Activated naive CD8-positive, alpha-beta T cell treated with anti-CD3 and anti-CD28 coated beads, Interleukin-2, amount 10 ng/mL, durations not matched to agents 7 days and 5 days (primary cell): ENCODE measurements at places on chromosomes 16 and 17. TPM values are rescaled to one million over a fixed set of nuclear protein-coding genes. Genes with fewer than 3 reads are reported as not detected.
A peak's percentile ranks its signal among the peaks of the same experiment; 100 is the strongest.

- no peak for DNase-seq
Measured at GRCh38 chr16:53787423-53787822, 83.5 kb downstream of the FTO start.

- peak; percentile 71 for DNase-seq
Measured at GRCh38 chr17:17313350-17313991, 10.3 kb downstream of the NT5M start.

DNA sequence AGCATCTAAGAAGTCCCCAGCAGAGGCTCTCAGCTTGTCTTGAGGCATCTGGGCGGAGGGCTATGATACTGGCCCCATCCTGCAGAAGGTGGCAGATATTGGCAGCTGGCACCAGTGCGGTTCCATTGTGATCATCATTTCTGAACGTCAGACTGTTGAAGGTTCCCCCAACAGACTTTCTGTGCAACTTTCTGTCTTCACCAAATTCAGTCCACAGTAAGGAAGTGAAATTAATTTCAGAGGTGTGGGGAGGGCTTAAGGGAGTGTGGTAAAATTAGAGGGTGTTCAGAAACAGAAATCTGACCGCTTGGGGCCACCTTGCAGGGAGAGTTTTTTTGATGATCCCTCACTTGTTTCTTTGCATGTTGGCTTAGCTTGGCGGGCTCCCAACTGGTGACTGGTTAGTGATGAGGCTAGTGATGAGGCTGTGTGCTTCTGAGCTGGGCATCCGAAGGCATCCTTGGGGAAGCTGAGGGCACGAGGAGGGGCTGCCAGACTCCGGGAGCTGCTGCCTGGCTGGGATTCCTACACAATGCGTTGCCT lies at the start of gene CIITA:
TSS of gene CIITA (plus strand) at position 404 of the 543 bp plus-strand sequence. CDS start at position 533, 129 bp downstream.
- DNase-seq: peak; percentile 61

- peak; percentile 87 for DNase-seq
Measured at GRCh38 chr16:83898463-83899271, at the start of gene MLYCD. TSS of gene MLYCD (plus strand) at chr16:83899115. CDS start at chr16:83899145, 30 bp downstream.

GRCh38 chr17:6071528-6072065 lies 1.4 kb downstream of the WSCD1 start:
- no peak for DNase-seq

DNA sequence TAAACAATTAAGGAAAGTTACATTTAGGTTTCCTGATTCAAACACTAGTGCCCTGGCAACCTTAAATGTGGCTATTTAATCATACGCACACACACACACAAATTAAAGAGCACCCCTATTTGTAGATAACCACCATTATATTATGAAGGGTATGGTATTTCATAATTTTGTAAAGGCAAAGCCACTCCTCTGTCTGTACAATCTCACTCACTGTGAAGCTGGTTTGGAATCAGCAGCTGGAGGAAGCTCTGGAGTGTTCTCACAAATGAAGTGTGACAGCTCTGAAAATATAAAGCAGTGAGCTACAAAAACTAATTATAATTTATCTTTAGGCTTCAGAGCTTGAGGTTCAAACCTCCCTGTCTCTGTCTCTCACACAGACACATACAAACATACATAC lies 57.9 kb upstream of the KCNJ16 start:
- no peak for DNase-seq

- no peak for DNase-seq
Measured at GRCh38 chr16:9499941-9500593, 408.6 kb downstream of the HAPSTR1 start.

DNA sequence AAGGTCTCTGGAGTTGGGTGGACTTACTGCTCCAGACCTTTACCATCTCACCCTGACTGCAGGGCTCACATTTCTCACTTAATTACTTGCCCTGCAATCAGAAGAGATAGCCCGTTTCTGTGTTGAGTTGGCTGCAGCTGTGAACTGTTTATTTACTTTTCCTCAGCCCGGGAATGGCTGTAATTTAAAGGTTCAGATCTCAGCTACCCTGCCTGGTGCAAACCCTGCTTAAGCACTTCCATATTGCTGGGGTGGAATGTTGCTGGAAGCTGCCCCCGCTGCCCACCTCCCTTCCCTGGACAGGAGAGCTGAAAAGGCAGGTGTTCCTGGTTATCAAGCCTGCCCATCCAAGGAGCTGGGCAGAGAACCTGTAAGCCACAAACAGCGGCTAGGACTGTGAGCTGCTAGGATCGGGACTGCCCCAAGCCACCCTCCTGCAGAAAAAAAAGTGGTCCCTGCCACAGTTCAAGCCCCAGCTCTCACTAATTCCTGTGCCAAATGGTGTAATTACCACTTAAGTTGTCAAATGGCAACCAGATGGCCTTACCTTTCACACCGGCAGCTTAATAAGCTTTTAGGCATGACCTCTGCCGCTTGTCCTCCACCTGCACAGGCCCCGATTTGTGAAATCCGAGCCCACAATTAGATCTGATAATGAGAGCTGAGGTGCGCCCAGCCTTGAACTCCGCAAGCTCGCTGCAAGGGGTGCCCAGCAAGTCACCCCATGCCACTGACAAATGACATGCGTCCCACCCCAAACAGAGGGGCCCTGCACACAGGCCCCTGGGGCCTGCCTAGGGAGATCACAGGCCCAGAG lies 269.8 kb downstream of the C16orf95 start:
- DNase-seq: no peak

GRCh38 chr17:61324950-61325349 lies 74.7 kb upstream of the TBX2 start:
- DNase-seq: no peak

DNA sequence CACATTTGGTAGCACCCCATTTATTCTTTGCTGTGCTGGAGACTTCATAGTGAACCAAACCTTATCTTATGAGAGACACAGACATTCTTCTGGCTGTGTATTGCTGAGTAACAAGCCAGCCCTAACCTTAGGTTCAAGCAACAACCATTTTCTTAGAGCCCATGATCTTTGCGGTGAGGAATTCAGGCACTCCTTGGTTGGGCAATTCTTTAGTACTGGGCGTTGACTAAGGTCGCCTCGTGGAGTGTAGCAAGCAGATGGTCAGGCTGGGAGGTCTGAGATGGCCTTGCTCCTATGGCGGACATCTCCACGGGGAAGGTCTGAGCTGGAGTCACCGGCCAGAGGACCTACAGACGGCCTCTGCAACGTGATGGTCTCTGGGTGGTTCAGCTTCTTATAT lies 43.1 kb downstream of the ARSG start:
- no peak for DNase-seq

- DNase-seq: no peak
Measured at GRCh38 chr16:49889725-49890397, 33.9 kb upstream of the ZNF423 start.

DNA sequence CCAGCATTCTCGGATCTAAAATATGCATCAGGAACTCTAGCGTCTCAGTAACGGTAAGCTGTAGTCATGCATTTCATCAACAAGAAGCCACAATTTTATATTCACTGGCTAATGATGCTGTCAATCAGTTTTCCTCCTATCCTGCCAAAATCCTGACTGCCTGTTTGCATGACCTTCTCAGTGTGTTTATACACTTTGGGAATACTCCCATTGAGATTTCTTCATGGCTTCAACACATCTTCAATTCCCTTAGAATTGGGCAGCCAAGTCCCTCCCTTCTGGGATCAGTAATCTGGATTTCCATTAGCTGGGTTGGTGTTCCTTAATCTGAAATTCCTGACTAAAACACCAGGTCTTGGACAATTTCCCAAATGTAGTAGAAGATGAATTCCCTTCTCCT lies 348.9 kb upstream of the DYNLRB2 start:
- DNase-seq: no peak

- no peak for DNase-seq
Measured at GRCh38 chr17:6191405-6192324, 121.5 kb downstream of the WSCD1 start.

DNA sequence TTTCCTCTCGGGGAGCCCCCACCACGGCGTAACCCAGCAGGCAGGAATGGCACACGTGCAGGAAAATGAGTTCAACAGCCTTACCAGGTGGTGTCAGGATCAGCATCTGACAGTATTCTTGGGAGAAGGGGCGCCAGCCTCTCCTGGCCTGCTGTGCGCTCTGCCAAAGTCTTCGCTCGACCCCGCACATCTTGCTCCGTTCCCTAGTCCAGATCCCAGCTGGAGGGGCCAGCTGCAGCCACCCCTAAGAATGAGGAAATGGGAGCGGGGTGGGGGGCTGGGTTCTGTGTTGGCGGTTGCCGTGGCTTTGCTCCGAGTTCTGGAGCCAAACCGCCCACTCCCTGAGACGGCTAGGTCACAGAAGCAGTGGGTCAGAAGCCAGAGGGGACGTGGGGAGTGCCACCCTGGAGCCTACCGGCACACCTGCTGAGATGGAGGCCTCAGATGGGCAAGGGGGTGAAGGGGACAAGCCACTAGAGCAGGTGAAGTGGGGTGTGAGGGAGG lies at the start of gene CHCT1:
TSS of gene CHCT1 (plus strand) at position 328 of the 504 bp plus-strand sequence. CDS start at position 432, 104 bp downstream.
- DNase-seq: no peak

- no peak for DNase-seq
Measured at GRCh38 chr16:56289416-56289815, 98.1 kb downstream of the GNAO1 start.

DNA sequence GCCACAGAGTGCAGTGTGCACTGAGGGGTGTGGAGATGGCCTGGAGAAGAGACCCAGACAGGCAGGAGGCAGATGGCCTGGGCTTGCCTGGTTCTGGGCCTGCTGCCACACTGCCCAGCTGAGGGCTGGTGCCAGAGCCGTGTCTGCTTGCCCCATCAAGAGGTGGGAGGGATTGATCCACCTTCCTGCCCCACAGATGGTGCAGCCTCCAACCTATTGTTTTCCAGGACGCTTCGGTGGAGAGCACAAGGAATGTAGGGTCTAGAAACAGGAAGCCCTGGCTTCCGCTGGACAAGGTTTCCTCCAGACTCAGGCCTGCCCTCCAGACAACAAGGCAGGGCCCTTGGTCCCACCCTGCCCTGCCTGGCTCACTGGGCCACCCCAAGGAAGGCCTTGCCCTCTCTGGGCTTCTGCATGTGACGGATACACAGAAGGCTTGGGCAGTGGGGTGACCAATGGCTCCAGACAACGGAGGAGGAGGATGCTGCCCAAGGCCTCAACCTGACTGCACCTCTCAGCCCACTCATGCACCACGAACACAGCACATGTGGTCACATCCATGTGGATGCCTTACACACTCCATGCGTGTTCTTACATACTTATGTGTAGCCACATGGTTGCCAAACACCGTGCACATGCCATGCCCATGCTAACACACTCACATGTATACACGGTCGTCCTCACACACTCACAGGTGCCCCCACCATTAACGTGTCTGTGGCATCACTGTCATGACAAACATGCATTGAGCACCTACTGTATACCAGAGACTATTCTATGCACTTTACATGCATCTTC lies 6.5 kb upstream of the CDH5 start:
- no peak for DNase-seq

GRCh38 chr16:66705790-66706505 lies 9.4 kb upstream of the CMTM4 start:
- DNase-seq: no peak

GRCh38 chr16:4392382-4393239 lies 21.0 kb downstream of the VASN start:
- DNase-seq: no peak

DNA sequence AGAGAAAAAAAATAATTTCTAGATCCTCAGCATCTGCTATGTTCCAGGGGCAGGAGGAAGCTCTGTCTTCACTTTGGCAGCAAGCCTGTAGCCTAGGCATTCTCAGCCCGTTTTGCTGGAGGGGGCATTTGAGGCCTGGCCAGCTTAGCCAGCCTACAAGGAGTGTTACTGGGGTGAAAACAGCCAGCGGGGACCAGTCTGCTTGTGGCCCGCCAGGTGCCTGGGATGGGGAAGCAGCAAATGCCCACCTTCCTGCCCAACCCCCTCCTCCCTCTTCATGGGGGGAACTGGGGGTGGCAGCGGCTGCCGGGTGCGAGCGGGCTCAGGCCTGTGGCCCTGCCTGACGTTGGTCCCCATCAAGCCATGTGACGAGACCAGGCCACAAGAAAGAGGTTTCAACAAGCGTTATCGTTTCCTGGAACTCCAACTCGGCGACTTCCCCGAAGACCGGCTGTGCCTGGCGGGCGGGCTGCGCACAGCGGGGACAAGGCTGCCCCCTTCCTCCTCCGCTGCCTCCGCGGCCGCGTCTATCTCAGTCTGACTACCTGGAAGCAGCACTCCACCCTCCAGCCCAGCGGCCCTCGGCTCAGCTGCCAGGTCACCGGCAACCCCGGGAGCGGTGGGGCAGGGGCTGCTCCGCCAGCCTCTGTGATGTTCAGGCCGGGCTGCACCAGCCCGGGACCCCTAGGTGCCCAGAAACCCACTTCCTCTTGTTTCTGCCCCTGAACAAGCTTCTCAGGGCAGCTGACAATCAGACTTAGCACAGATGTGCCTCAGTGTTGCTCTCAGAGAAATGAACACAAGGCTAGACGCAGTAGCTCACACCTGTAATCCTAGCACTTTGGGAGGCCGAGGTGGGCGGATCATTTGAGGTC lies 22.9 kb downstream of the SOCS1 start:
- DNase-seq: peak; percentile 91

DNA sequence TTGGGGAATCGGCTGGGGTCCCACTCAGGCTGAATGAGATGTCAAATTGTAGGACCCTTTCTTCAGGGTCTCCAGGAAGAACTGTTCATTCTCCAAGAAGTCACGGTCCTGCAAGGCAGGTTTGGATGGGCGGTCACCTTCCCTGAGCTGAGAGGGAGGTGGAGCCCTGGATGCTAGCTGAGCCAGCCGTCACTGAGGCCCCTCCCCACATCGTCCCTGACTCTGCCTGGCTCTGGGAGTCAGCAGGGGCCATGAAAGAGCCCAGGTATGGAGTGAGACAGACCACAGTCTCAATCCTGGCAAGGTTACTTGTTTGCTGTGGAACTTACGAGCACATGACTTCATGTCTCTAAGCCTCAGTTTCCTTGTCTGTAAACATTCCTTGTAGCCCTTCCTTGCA lies 6.0 kb upstream of the MRPL38 start:
- DNase-seq: no peak

- no peak for DNase-seq
Measured at GRCh38 chr17:18962494-18962815, 10.5 kb downstream of the SLC5A10 start.

DNA sequence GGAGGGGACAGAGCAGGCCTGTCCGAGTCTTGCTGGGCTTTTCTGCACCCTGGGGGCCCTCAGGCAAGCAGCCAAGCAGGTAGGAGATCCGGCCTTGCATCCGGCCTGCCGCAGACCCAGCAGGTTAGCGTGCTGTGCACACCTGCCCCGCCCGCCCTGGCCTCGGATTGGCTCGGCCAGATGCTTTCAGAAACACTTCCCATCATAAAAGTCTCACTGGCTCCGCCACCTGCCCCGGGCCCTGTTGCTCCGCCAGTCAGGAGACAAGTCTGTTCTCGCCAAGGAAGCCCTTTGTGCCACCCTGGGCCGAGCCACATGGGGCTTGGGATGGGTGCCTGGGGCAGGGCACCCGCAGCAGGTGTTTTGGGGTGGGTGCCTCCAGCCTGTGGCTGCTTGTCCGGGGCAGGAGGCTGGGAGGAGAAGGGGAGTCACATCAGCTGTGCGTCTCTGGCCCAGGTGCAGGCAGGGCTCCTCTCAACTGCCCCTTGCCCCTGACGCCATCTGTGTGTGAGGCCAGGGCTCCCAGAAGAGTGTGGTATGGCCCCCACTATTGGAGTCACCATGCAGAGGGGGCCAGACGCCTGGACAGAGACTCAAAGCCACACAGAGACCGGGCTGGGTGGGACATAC lies 228.2 kb upstream of the GSE1 start:
- peak; percentile 26 for DNase-seq

Gene C16orf74
- 3.6 TPM for total RNA-seq

Gene CCL18
- not detected for total RNA-seq

Gene STH
- total RNA-seq: not detected

Gene NPIPA3
- total RNA-seq: 1.8 TPM

Gene DRC7
- total RNA-seq: 0.17 TPM

Gene NPTX1
- total RNA-seq: 2.8 TPM

Gene ZPBP2
- 0.14 TPM for total RNA-seq

Gene TERB1
- not detected for total RNA-seq

Gene WFDC1
- not detected for total RNA-seq

Gene PRAC1
- not detected for total RNA-seq
